RCC 7860 (cell line): ENCODE measurements at places on chromosomes 5 and 9.

DNA sequence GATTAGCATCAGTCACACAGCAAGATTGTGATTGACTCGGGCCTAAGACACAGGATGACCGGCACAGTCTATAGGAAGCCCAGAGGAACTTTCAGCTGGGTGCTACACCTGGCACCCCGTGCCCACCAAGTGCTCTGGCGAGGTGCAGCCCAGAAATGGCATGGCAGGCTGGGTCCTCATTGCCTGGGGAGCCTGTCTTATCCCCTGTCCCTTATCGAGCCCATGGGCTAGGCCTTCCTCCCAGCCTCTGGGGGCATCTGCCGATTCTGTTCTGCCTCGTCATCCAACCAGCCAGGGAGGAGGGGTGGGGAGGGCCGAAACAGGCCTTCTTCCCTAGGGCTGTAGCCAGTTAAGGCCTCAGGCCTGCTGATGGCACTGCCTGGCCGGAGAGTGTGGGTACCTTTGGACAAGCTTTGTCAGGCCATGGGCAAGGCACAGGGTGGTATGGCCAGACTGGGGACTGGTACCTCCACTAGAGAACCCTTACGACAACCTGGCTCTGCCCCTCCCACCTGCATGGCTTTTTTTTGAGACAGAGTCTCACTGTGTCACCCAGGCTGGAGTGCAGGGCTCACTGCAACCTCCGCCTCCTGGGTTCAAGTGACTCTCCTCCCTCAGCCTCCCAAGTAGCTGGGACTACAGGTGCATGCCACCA is 1.6 kb downstream of the GRK6 start:
- DNase-seq: no peak

DNA sequence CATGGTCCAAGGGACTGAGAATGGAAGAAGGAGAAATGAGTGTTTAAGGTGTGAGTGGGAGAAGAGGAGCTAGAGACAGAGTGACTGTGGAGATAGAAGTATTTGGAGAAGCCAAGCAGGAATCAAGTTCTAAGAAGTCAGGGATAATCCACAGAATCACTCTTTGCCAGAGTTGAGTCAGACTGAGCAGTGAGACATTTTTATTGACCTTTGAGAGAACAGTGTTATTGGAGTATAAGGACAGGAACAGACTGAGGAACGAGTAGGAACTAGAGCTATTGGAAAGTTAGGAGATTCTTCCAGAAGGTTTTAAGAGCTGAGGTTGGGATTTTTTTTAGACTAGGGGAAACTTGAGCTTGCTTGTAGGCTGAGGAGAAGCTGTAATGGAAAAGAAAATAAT is 37.2 kb downstream of the RCL1 start:
- DNase-seq: no peak

DNA sequence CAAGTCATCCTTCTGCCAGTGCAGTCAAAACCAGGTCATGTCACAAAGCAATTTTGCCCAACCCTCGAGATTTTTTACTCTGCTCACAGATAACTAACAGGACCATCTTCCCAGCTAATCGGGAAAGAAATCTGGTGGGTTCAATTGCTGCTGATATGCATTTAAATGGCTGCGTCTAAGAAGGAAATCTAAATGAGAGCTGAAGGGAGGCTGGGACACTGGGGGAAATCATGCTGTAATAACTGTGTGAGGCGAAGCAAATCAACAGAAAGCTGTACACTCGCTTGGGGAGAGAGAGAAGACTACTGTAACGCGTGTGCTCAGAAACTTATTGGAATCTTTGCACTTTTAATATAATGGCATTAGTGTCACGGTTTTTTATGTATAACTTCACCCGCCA is 535.0 kb downstream of the CDK5RAP2 start:
- DNase-seq: no peak

GRCh38 chr9:93231716-93232115 is 47.8 kb downstream of the WNK2 start:
- no peak for DNase-seq

DNA sequence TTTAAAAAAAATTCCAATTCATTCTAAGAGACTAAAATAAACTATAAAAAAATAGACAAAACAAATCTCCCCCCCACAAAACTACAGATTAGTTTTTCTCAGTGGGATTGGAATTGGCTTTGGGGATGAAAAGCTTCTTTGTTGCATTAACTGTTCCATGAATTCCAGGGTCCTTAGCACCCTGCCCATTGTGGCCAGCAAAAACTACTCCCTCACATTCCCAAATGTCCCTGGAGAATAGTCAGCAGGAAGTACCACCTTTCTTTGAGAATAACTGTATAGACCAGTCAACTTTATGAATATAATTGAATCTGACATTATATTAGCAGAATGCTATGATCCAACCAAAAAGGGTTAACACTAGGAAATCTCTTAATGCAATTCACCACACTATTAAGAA is 147.9 kb downstream of the LPAR1 start:
- no peak for DNase-seq

GRCh38 chr9:114372921-114373448 is 14.8 kb downstream of the AKNA start:
- peak; percentile 44 for DNase-seq

DNA sequence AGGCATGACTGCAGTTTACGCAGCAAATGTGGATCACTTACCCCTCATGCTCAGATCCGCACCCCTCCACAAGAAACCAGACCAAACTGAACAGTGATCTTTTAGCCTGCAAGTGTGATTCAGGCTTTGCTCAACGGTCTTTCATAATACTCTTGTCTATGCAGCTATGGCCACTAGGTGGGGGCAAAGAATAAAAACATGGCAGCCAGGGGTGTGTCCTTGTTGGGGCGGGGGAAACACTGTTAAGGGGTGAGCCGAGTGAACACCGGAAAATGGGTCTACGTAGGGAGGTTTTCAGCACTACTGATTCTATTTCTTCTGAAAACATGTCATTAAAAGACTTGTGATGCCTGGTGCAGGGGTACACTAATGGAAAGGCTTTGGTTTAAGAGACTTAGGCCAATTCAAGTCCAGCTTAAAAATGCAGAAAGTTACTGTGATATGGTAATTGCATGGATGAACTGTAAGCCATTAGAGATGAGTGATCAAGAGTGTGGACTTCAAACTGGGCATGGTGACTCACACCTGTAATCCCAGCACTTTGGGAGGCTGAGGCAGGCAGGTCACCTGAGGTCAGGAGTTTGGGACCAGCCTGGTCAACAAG is 49.9 kb upstream of the GPR151 start:
- DNase-seq: peak; percentile 40

DNA sequence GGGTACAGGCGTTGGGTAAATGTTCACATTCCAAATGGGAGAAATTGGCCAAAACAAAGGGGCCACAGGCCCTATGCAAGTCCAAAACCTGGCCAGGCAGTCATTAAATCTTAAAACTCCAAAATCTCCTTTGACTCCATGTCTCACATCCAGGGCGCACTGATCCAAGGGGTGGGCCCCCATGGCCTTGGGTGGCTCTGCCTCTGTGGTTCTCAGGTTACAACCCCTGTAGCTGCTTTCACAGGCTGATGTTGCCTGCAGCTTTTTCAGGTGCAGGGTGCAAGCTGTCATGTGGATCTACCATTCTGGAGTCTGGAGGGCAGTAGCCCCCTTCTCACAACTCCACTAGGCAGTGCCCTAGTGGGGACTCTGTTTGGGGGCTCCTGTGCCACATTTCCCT is 44.8 kb downstream of the NLN start:
- DNase-seq: no peak

DNA sequence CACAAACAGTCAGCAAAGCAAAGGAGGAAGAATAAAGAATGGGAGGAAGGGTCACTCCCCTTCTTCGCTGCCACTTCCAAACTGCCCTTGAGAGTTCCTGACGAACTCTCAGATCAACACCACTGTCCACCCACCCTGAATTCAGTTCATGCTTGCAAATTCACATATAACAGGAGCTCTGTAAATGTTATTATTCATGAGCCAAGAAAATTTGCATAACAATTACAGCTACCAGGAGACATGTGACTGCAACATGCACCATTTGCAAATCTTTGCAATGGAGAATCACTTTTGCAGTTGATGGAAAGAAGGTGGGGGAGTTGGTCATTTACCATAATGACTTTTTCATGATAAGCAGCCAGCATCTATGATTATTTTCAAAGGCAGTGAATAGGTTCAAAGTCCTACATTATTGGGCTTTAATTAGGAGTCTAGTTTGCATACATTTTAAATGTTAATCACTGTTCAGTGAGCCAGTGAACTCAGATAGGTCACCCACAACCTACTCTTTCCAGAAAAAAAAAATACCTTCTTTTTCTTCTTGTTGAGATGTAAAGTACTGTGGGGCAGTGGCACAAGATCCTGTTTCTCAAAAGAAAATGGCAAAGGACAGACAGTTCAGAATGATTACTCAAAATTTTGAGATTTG is 149.7 kb downstream of the CAAP1 start:
- DNase-seq: no peak

- no peak for DNase-seq
These were observed 25.0 kb upstream of the TRIM36 start for GRCh38 chr5:115194676-115195075.

DNA sequence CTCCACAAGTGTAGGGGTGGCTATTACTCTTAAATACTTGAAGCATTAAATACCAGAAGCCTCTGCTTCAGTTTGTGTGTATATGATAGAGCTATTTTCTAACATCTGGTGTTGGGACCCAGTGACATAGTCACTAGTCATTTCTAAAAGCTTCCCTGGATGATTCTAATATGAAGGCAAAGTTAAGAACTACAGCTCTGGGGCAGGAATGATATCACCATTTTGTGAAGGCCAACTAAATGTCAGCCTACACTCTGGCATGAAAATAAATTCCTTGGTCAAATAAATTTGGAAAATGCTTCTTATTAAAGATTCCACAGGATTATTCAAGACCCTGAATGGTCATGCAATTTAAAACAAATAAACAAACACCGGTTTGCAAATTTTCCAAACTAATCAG is 197.7 kb downstream of the PLK2 start:
- DNase-seq: no peak

- no peak for DNase-seq
These were observed 85.8 kb upstream of the ASS1 start for GRCh38 chr9:130358928-130359327.

GRCh38 chr9:17063535-17064135 is 71.2 kb upstream of the CNTLN start:
- peak; percentile 34 for DNase-seq

- no peak for DNase-seq
These were observed 124.9 kb downstream of the SAXO1 start for GRCh38 chr9:18907927-18908625.

DNA sequence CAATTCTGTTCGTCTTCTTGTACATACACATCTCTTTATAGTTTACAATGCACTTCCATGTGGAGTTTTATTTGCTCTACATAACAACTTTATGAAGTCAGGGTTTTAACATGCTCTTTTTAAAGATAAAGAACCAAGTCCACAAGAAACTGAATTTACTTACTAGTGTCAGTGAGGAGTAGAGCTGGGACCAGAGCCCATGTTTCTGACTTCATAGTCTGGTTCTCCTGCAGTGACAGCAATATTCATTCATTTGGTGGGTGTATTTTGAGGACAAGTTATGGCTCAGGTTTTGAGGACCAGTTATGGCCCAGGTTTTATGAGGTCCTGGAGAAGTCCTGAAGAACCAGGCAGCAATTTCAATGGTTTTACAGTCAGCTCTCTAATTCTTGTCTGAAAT is 481.9 kb upstream of the TNC start:
- DNase-seq: no peak

GRCh38 chr9:78297672-78297961 is 692 bp downstream of the PSAT1 start:
- DNase-seq: peak; percentile 52

- DNase-seq: no peak
These were observed 174.3 kb upstream of the RORB start for GRCh38 chr9:74322661-74323314.

GRCh38 chr5:15545082-15545481 is 45.1 kb downstream of the FBXL7 start:
- no peak for DNase-seq

GRCh38 chr5:8749556-8749955 is 796.3 kb downstream of the SEMA5A start:
- no peak for DNase-seq

- DNase-seq: no peak
These were observed 18.6 kb upstream of the SPATA31D1 start for GRCh38 chr9:81969971-81970370.

- DNase-seq: no peak
These were observed 54.7 kb downstream of the SH3RF2 start for GRCh38 chr5:145991044-145991575.

- no peak for DNase-seq
These were observed 109.3 kb downstream of the JAKMIP2 start for GRCh38 chr5:147673266-147673665.

DNA sequence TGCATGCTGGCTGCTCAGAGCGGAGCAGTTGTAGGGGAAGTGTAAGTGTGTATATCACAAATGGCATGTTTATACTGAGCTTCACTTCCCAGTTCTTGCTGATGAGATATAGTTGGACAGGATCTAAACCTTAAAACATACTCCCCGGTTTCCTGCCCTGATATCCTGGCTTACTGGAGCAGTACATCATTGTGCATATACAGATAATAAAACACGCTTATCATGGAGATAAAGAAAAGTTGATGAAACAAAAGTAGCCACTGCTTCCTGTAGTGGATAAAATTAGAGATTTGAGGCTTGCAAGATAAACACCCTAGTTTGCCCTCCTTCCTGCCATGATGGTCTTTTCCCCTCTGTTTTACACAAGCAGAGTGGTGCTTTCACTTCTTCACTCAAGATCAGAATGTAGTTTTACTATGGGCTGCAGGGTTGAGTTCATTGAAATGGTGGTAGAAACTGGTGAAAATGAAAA is 15.0 kb downstream of the NPR3 start:
- DNase-seq: no peak

DNA sequence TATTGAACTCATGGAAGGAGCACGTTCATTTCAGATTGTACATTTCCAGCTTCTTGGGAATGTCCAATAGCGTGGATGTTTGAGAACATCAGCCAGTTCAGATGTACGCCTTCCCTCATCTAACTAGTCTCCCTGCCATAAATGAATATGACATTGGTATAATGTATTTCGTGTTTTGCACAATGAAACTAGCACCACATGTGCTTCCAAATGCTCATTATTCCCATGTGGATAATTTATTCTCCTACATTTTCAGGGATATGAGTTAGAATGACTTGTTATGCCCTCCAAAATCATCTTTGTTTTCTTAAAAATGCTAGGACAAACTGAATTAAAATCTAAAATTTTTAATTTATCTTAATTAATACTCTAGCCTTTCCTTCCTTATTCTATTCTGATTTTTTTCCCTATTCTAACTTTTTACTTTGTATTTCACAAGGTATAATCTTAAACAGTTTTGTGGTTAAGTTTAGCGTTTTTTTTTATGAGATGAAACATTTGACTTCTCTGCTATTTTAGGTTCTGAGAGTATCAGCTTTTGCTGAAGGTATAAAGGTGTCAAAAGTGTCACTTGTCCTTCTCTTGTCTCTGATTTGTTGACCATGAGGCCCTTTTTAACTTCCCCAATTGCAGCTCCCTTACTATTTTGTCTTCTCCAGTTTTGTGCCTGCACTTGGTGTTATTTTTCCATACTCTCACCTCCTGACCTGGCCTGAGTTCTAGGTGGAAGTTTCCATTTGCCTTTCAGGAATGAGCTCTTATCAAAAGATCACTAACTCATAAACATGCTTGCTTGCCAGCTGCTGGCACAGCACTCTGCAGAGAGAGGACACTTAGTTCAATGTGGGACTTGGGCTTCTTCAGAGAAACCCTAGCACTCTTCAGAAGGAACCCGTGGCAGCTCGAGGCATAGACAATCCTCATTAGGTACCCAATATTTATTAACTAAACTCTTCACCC is 106.8 kb downstream of the FRMD3 start:
- no peak for DNase-seq
